ENCODE measurements at places on chromosomes 16 and 17.
A peak's percentile ranks its signal among the peaks of the same experiment; 100 is the strongest.

DNA sequence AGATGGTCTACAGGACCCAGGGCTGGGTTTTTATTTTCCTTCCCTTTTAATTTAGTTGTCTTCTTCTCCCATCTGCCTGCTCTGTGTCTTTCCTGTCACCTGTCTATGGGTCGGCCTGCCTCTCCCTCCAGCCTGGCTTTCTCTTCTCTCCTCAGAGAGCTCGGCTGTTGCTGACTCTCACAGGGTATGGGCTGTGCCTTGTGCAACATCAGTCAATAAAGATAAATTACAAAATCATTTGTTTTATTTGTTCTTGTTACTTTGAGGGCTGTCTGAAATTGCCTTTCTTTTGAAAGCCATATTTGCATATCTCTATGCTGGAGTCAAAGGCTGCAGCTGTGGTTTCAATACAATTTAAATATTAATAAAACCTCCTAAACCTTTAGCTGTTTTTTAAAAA lies 15.6 kb downstream of the RND2 start:
- DNase-seq: no peak

GRCh38 chr17:21276264-21276588 lies 8.3 kb upstream of the MAP2K3 start:
- DNase-seq: no peak

DNA sequence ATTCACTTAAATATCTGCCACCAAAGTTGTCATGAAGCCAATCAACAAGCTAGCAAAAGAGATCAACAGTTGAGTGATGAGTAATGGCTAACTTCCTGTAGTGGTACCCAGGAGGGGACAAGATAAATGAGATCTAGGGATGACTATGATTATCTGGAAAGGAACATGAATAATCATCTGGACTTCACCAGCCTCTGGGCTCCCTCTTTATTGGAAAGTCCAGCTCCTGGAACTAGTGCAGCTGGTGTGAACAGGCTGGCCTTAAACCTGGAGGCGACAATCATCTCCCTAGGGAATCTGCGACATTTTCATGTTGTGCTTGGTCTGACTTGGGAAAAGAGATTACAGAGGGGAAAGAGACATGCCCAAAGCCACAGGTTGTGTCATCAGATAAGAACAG lies 518.6 kb downstream of the GRIN2A start:
- DNase-seq: no peak

DNA sequence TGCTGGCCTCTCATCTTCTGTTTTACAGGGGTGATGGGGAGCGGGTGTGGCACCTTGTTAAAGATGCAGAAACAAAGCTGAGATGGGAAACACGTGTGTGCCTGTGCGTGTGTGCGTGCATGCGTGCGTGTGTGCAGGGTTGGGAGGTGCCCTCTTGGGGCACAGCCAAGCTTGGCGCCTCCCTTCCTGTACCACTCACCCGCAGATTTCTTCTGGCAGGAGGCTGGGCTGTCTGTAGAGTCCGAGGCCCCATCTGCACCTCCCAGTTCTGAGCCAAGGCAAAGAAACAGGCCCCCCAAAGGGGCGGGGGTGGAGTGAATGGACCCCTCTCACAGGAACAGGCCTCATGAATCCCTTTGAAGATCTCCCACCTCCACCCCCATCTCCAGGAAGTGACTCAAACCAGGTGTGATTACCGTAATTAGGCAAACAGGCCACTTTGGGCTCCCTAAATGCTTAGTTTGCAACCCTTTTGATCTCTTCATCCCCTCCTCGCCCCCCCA lies 20.9 kb downstream of the TNS4 start:
- no peak for DNase-seq

DNA sequence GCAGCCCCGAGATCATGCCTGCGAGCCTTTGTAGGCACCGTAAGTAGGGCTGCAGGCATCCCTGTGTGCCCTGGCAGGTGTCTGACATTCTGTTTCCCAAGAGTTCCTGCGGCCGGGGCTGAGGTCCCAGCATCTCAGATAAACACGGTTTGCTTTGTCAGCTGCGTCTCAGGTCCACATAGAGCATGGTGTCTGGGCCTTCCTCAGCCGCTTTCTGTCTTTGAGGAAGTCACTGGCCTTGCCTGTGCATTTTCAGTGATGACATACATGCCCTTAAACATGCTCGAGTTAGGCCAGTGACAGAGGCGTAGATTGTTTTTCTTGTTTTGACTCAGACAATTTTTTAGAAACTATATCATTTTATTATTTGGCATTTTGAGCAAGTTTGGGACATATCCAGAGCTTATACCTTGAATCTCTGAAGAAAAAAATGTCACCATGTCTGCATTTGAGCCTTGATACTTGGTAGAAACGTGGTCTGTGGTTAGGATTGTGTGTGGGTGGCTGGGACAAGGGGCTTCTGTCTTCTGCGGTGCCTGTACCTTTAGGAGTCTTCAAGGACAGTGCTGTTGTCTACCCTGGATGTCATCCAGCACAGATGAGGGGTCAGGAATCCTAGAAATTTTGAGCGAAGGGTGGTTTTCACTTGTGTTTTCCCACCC lies 105.8 kb downstream of the SNX29 start:
- DNase-seq: no peak

GRCh38 chr16:56204816-56205215 lies 13.5 kb downstream of the GNAO1 start:
- no peak for DNase-seq

DNA sequence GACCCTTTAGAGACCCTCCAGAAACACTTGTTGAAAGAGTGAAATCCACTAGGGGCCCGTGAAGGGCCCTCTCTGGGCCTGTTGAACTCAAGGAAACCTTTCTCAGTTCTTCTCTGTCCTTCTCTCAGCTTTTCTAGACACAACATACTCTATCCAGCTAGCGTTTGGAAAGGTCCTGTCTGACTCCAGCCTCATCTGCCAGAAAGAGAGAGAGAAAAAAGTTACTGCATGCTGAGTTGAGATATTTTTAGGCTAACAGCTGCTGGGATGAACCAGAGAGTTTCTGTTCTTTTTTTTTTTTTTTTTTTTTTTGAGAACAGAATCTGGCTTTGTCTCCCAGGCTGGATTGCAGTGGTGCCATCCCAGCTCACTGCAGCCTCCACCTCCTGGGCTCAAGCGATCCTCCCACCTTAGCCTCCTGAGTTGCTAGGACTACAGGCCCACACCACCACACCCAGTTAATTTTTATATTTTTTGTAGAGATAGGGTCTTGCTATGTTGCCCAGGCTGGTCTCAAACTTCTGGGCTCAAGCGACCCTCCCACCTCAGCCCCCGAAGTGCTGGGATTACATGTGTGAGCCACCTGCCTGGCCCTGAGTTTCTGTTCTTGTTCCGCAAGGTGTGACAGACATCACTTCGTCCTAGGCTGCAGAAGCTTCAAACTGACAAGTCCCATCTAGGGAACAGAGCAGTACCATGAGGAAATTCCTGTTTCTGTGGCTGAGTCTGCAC lies 14.9 kb upstream of the TEX2 start:
- no peak for DNase-seq

GRCh38 chr17:7684851-7685532 lies 2.3 kb downstream of the TP53 start:
- no peak for DNase-seq

GRCh38 chr17:65785109-65785508 lies 223.7 kb upstream of the AXIN2 start:
- DNase-seq: no peak

GRCh38 chr17:73227379-73227778 lies 34.3 kb downstream of the CPSF4L start:
- DNase-seq: no peak

DNA sequence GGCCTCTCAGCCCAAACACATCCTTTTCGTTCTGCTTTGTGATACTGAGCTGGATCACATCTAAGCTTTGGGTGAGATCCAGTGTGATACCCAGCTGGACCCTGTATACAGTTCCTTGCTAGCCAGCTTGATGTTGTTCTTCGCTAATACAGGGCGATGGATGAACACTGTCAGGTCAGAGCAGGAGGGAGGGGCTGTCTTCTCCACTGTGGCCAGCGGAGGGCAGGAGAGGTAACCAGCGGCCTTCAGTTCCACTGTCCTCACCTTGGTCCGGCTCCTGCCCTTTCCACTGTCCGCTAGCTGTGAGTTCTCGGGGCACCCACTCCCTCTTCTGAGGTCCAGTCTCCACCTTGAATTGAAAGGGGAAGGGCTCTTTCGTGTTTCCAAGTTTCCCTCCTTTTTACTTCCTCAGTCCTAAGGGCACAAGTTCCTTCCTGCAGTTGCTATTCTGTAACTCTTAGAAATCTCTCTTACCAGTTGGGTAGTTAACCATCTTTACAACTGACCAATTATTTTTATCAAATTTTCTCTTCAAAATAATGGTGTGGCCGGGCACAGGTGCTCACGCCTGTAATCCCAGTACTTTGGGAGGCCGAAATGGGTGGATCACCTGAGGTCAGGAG lies 3.0 kb upstream of the ZNF213 start:
- DNase-seq: no peak

DNA sequence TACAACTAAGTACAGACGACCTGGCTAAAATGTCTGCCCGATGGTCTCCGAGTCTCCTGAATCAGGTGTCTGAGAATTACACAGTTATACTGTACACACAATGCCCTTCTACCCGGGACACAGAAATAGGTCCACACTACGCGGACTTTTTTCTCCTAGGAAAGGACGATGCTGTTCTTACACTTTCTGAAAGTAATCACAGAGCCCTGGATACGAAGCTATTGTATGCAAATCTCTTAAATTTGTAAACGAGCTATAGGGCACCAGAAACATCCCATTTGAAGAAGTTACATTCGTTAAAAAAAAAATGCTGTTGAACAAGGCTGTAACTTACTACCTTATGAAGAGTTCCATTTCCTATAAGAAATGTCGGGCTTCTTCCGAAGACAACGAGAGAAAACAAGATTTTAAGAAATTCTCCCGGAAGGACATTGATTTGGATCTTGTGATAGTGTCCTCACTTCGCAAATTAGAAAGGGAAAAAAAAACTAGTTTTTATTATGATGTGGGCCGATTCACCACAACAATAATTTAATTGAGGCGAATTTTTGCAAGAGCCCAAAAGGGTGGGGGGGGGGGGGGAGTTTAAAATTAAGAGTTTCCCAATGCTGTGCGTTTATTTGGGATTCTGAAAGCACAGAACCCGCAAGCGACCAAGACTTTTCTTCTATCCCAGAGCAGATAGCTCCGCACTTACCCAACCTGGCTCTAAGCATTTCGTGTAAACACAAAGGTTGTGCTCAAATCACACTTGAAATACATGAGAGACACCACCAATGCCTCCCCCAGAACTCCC lies 1.5 kb upstream of the SOX9 start:
- no peak for DNase-seq

DNA sequence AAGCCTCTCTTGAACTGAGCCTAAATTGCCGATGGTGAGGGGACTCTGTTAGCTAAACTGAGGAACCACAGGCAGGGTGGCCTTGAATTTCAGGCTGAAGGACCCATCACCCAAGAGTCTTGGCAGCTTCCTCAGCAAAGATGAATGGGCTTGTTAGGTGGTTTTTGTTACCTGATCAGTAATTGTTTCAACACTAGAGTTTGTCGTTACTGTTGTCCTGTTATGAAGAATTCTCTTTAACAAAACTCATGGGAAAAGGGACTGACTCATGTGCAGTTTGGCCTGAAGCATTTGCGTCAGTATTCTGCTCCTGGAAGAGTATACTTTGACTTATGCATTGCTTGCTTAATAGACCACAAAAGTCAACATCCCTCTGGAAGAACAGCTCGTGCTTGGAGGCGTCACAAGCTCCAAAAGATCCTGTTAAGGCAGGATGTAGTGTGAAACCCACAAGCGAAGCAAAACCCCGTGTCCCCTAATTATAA lies 206.0 kb downstream of the IRX3 start:
- peak; percentile 8 for DNase-seq

GRCh38 chr16:68073902-68074760 lies 11.0 kb upstream of the NFATC3 start:
- no peak for DNase-seq

GRCh38 chr17:80480248-80480647 lies 3.8 kb upstream of the NPTX1 start:
- DNase-seq: no peak

- no peak for DNase-seq
These were observed 1.8 kb downstream of the CCDC78 start for GRCh38 chr16:724188-725040.

DNA sequence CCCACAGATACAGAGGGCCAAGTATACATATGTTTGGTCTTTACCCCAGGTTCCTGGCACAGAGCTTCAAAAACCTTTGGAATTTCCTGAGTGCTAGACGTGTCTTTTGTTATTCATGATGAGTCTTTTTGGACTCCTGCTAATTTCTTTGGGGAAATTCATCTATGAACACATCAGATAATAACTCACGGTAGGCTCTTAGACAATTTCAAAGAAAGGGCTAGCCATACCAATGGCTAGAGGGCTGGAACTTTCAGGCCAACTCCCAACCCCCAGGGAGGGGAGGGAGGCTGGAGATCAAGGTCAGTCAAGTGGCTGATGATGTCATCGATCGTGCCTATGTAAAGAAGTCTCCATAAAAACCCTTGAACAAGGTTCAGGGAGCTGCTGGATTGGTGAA lies 101.9 kb downstream of the STX8 start:
- DNase-seq: no peak

- no peak for DNase-seq
These were observed at the start of gene CHST6 for GRCh38 chr16:75495076-75495674. Gene CHST6, minus strand, starts transcription at chr16:75495441. Its CDS starts 15,613 bp downstream, at chr16:75479828.

GRCh38 chr17:48177816-48178215 lies 70.2 kb downstream of the SNX11 start:
- peak; percentile 51 for DNase-seq

- DNase-seq: no peak
These were observed 54.3 kb upstream of the DLX4 start for GRCh38 chr17:49914664-49915063.

DNA sequence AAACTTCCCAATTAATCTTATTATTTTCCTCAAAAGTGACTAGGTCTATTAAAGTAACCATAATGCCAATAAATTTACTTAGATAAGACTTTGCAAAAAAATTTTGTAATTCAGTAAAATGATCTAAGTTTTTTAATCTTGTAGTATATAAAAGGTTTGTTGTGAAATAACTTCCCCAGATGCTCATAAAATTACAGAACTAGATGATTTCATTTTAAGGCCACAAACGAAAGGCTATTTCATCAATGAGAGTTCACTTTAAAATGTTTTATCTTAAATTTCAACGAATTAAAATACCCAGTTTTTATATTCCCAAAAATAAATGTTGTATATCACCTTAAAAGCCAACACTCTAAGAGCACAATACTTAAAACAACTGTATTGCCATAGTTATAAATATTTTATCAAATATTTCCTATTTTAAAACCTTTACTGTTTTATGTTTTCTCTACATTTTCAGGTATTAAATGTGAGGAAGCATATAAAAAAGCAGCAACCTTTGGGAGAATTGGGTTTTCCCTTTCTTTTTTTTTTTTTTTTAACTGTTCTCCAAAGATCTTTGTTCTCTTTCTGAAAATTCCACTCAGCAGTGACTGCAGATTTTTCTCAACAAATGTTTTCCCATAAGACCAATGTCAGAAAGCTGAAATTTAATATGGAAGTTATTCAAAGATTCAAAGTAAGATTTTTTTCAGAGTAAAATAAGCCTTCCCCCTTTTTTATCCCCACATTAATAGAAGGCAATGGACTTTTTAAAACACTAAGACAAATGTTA lies 169.9 kb downstream of the CYB561 start:
- DNase-seq: no peak

DNA sequence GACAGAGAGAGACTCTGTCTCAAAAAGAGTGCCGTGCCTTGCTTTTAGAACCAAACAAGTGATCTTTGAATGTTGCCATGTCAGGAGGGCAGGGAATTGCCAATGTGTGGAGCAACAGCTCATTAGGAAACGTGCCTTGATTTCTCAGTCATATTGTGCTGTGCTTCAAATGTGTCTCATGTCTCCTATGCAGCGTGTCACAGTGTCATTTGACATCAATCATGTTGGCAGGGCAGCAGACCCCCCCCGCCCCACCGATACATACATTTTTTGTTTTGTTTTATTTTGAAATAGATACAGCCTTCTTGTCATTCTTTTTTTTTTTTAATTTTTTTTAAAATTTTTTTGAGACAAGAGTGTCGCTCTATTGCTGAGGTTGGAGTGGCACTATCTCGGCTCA lies 22.1 kb downstream of the MRC2 start:
- DNase-seq: no peak
